ENCODE measurements at places on chromosomes 6 and 20. TPM values are rescaled to one million over a fixed set of nuclear protein-coding genes. Genes with fewer than 3 reads are reported as not detected.

LRFN2 gene
- not detected for polyA plus RNA-seq

DNA sequence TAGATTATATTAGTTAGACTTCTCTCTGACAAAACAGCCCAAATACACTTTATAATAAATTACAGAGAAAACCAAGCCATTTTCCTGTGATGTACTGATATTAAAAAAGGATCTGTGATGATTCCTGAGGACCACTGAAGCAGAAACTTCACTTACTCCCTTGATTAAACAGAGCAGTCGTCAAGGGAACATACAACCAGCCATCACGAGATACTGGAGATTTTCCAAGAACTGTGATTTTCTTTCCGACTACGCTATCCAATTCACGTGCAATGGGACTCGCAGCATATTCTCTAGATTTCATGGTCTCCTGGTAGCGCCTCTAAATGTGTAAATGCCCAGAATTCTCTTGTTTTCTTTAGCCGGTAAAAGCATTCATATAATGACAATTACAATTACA lies 377.4 kb downstream of the PHF3 start:
- no peak for DNase-seq

DNA sequence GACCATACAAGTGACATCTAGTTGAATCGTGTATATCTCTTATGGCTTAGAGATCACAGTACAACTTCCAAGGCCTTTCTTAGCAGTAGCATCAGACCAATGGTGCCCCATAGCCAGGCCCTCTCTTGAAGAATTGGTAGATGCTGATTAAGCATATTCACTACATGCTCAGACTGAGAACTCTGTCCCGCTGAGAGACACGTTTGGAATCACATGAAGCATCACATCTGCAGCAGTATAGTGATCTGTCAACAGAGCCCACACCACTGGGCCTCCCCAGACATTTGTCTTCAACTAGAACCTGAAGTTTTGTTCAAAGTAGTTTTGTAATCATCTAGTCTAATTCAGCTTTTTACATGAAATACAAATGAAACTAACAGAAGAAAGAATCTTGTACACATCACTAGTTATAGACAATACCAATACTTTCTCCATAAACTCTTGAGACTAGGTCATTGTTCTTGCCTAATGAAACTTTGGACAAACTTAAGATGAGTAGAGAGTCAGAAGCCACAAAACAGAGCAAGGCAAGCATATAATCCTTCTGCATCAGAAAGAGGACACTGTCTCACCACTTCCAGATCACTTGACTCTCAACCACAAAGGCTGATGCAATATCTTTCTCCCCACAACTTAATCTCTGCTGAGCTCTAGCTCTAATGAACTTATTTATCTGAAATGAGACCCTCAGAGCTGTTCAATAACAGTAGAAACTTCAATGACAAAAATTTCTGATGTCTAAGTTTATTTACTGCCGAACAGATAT lies 182.7 kb downstream of the TBX18 start:
- peak; percentile 51 for DNase-seq

DNA sequence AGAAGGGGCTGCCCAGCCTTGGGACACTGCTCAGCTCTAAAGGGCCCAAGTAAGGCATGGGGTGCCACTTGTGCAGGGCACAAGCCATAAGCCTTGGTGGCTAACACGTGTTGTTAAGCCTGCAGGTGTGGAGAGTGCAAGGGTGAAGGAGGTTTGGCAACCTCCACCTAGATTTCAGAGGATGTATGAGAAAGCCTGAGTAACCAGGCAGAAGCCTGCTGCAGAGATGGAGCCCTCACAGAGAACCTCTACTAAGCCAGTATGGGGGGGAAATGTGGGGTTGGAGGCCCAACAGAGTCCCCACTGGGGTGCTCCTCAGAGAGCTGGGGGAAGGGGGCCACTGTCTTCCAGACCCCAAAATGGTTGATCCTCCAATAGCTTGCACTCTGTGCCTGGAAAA lies 32.6 kb downstream of the SERINC1 start:
- DNase-seq = no peak

GRCh38 chr6:26218824-26219223 lies 131.6 kb downstream of the HFE start:
- no peak for DNase-seq

DNA sequence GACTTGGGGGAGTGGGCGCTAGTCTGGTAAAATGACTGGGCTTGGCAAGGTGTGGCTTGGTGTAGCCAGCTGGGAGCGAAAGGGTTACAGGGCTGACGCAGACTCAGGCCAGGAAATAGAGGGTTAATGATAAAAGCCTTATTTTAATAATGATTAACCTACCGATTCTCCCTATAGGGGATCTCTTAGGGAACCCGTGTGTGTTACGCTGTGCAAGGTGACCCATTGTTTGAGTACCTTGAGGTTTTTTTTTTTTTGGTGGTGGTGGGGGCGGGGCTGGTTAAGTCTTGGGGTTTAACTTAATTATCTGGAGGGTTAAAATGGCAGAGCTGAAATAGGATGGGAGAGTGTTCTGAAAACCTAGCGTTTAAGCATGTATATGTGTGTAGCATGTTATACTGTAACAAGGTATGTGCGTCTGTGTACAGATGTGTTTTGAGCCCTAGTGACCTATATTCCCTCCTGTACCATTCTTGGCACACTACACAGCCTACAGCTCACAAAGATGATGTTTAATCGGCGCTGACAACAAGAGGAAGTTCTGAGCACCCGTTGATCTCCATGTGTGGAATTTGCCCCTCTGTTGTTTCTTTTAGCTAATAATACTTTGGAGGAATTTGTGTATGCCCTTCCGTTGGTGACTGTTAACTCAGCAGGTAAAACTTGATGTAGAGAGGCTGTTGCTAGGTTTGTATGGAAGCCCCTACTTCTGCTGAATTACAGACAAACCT lies 1.3 kb downstream of the CARMIL1 start:
- DNase-seq = no peak

DNA sequence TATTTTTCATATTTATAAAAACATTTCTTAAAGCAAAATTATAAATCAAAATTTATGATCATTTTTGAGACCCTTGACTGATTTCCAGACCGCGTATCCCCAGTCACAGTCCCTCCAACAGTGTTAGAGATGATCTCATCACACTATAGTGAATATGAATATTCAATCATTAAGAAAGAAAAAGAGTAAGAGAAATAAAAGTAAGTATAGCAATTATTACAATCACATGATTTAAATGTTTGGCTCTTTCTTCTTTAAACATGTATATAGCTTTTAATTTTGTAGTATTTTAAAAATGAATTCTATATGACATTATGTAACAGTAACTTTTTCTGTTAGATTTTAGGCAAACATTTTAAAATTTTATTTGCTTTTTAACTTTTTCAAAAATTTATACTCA lies 438.3 kb downstream of the RFPL4B start:
- no peak for DNase-seq

TRIM40 gene
- not detected for polyA plus RNA-seq

C20orf141 gene
- polyA plus RNA-seq = 0.12 TPM

- no peak for DNase-seq
These were observed 22.5 kb upstream of the PRIM2 start for GRCh38 chr6:57294862-57295445.

GRCh38 chr6:63121166-63121565 lies 90.1 kb upstream of the FKBP1C start:
- DNase-seq = no peak

RRAGD gene
- polyA plus RNA-seq = not detected

DNA sequence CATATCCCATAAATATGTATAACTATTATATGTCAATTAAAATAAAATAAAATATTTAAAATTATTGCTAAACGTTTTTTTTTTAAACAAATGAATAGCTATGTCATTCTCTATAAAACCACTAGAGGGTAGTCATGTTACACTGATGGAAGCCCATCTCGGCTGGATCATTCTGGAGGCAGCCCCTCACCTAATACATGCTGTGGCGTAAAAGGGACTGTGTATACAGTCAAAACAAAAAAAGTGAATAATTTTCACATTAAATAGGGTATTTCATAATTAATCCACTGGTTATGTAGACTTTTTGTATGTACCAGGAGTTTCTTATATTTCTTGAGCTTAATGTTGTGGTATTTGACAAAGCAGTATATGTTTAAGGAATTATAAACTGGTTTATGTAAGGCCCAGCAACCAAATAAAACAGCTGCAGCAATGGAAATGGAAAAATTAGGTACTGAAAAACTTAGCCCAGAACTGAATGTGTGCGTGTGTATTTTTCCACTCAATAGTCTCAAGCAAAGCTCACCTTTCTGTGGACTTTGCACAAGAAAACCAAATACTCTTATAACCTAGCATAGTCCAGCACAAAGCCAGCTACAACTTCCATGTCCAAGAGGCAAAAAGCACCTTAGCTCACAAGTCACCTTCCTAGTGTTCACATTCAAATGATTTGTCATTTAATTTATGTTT lies 81.7 kb downstream of the COL9A1 start:
- no peak for DNase-seq

- DNase-seq = no peak
These were observed 15.9 kb upstream of the PEDS1 start for GRCh38 chr20:50169329-50169823.

DNA sequence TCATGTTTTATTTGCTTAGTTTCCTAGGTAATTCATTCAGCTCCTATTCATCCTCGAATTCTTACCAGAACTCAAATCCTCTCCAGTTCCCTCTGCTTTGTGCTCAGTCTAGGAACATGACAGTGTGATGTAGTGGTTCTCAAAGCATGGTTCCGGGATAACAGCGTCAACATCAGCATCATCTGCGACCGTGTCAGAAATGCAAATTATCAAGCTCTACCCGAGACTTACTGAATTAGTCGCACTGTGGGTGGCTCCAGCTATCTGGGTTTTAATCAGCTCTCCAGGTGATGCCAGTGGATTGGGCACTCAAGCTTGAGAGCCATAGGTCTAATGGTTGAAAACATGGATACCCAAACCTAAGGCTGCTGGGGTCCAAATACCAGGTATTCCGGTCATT lies 7.7 kb upstream of the STK35 start:
- DNase-seq = no peak

DNA sequence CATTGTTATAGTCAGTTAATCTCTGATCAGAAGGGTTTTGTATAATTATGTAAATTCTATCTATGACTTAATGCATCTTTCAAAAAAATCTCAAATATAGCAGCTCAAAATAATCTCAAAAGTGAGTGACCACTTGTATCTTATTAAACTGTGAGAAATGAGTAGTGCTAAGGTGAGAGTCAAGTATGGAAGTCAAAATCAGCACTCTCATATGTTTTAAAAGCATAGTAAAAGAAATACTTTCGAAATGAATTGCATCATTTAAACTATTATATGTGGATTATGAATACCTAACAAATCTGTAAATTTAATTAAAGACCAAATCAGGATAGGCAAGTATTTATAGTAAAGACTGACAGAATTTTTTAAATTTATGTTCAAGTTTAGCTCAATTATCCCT lies 645.6 kb downstream of the PHF3 start:
- no peak for DNase-seq

DNA sequence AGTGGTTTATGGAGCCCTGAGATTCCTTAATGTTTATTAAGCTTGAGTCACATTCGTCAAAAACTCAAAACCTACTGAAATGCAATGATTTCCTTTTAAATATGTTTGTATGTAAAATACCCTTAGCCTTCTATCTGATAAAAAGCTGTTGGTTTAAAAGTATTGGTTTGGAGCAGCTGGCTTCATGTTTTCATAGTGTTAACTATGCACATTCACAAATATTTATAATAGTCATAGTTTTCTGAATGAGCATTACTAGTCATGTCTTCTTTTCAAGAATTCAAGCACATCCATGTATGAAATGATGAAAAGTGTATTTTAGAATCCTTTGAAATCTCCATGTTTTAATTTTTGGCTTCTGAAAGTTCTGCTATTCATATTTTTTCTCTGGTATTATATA lies 558.6 kb downstream of the UTRN start:
- DNase-seq = no peak

PSORS1C2 gene
- polyA plus RNA-seq = not detected

- no peak for DNase-seq
These were observed 15.3 kb downstream of the IL17A start for GRCh38 chr6:52201493-52201892.

GRCh38 chr20:24018796-24019195 lies 30.2 kb upstream of the GGTLC1 start:
- no peak for DNase-seq
